ENCODE measurements at places on chromosomes 3 and 15.

DNA sequence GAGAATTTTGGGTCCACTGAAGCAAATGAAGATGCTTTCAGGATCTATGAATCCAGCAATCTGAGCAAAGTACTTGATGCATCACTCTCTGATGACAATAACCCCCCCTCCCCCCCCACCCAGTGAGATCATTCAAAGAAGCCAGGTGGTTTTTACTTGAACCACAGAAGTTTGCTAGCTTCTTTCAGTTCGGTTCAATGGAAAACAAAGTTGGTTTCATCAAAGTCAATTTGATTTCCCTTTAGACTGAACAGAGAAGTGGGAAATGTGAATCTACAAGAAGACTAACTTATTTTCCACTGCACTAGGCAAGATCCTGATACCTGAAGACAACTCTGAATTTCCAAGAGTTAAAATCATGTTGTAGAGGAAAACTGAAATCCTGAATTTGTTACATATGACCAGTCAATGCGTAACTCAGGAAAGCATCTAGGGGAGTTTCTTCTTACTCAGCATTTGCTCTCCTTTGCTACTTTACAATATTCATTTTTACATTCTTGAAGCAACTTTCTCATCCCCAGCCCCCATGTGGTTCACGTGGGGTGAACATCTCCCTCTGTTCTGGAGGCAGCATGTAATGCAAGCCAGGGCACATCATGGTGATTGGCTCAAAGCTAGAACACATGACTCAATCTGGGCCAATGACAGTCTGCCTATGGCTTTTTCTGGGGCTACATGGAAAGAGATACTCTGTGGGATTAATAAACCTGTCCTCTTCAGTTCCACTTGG is 572.6 kb downstream of the FOXP1 start:
- DNase-seq = no peak

GRCh38 chr3:49601358-49602048 is 47.2 kb downstream of the BSN start:
- no peak for DNase-seq

GRCh38 chr3:171948674-171949073 is 90.7 kb upstream of the FNDC3B start:
- DNase-seq = no peak

DNA sequence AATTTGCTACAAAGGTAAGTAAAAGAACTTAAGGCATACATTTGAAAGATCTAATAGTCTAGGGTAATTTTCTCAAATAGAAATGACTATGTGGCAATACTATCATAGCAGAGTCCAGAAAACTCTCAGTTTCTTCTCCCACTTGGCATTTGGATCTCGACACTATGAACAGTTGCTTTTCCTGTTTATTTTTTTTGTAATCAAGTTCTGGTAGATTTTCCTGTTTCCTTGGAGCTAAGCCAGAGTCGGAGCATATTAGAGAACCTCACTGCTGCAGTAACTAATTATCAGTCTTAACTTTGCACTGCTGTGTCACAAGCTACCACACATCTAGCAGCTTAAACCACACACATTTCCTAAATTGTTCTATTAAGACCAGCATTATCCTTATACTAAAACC is 44.9 kb upstream of the ZNF385D start:
- DNase-seq = no peak

GRCh38 chr3:47057212-47057671 is 77.8 kb downstream of the NBEAL2 start:
- no peak for DNase-seq

- no peak for DNase-seq
Observed at GRCh38 chr15:49988766-49989165, 130.3 kb downstream of the ATP8B4 start.

GRCh38 chr3:47536221-47536891 is 22.8 kb upstream of the ELP6 start:
- DNase-seq = no peak

GRCh38 chr3:173823911-173824460 is 426.4 kb downstream of the NLGN1 start:
- DNase-seq = no peak

DNA sequence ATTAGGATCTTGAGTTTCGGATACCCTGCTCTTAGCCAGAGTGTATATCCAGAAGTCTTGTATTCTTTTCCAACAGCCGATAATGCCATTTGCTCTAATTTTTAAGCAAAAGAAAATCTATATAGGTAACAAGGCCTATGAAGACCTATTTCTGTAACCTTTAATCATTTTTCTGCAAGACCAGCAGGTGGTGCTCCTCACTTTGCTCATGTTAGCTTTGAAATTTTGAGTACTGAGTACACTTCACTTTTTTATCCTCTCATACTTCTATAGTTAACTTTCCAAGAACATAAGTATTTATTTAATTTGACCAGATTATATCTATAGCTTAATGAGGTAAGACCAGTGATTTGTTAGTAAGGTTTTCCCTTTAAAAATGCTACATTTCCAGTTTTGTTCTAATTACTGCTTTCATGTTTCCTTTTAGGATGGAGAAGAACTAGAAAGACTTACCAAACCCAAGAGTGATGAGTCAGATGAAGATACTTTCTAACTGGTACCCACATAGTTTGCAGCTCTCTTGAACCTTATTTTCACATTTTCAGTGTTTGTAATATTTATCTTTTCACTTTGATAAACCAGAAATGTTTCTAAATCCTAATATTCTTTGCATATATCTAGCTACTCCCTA is 20.5 kb downstream of the SLC35A5 start:
- peak; percentile 13 for DNase-seq

GRCh38 chr15:26972636-26973035 is 1.7 kb downstream of the GABRG3 start:
- no peak for DNase-seq

GRCh38 chr15:39180483-39180933 is 400.4 kb upstream of the THBS1 start:
- DNase-seq = no peak

DNA sequence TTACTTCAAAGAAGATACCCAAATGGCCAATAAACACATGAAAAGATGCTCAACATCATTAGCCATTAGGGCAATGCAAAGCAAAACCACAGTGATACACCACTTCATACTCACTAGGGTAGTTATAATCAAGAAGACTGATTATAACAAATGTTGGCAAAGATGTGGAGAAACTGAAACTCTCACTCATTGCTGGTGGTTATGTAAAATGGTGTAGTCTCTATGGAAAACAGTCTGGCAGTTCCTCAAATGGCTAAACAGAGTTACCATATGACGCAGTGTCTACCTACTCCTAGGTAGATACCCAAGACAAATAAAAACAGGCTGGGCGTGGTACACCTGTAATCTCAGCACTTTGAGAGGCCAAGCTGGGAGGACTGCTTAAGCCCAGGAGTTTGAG is 3.5 kb upstream of the ZFAND6 start:
- DNase-seq = no peak

- DNase-seq = no peak
Observed at GRCh38 chr15:44569316-44569715, 32.4 kb downstream of the EIF3J start.

- DNase-seq = no peak
Observed at GRCh38 chr3:108357042-108357441, 60.7 kb downstream of the HHLA2 start.

GRCh38 chr3:63413523-63413922 is 135.4 kb downstream of the SYNPR start:
- DNase-seq = no peak

- DNase-seq = no peak
Observed at GRCh38 chr3:38468765-38469164, 15.1 kb downstream of the ACVR2B start.

GRCh38 chr3:177250151-177250550 is 52.9 kb upstream of the TBL1XR1 start:
- DNase-seq = no peak

DNA sequence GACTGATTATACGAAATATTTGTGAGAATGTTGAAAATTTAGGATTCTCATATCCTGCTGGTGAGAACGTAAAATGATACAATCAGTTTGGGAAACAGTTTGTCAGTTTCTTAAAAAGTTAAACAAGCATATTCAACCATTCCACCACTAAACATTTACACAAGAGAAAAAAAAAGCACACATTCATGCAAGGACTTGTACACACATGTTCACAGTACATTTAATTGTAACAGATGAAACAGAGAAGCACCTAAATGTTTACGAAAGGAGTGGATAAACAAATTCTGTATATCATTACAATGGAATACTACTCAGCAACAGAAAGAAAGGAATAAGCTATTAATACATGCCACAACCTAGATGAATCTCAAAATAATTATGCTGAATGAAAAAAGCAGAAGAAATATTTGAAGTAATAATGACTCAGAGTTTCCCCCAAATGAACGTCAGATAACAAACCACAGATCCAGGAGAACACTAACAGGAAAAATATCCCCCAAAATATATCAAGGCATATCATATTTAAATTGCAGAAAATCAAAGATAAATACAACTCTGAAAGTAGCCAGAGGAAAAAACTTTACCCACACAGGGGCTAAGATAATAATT is 14.3 kb downstream of the ANKRD28 start:
- no peak for DNase-seq

- DNase-seq = peak; percentile 91
Observed at GRCh38 chr15:74382004-74382816, 14.8 kb upstream of the CYP11A1 start.

GRCh38 chr3:25056803-25057351 is 371.2 kb upstream of the RARB start:
- DNase-seq = no peak

DNA sequence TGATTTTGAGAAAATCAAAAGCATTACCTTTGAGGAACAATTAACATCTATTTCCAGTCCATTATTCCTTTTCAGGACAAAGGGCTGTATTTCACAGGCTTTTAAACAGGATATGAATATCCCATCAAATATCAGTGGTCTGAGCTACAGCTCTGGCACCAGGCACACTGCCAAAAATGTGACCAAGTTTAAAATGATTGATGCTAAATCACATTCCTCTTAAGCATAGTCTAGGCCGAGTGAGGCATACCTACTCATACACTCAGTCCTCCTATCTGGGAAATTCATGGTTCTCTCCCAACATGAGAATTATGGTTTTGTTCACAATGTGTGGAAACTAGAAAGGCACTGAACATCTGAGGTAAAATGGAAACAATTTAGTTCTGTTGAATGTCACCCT is 683.5 kb downstream of the TUSC7 start:
- DNase-seq = no peak

DNA sequence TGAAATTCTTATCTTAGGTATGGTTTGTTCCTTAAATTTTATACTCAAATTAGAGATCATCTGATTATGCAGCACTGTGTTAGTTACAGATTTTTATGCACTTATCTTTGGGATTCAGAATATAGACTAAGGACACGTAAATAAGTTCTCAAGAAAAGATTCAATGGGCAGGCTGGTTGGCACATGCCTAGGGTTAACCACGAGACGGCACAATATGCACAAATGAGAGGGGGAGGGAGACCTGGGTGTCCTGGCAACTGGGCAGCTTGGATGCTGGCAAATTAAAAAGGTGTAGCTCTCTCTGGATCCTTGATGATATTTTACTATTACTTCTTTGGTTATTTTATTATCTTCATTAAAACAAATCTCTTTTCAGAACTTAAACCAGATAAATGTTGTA is 672 bp downstream of the AADAC start:
- no peak for DNase-seq

GRCh38 chr3:125125821-125126245 is 70.0 kb upstream of the HEG1 start:
- peak; percentile 83 for DNase-seq

- no peak for DNase-seq
Observed at GRCh38 chr3:52204337-52205073, 6.5 kb downstream of the ALAS1 start.

- no peak for DNase-seq
Observed at GRCh38 chr3:36060950-36061349, 319.4 kb upstream of the STAC start.

- no peak for DNase-seq
Observed at GRCh38 chr3:29538610-29538958, 257.7 kb downstream of the RBMS3 start.

GRCh38 chr15:71784719-71785118 is 25.6 kb upstream of the NR2E3 start:
- DNase-seq = no peak

- no peak for DNase-seq
Observed at GRCh38 chr15:39269821-39270220, 311.1 kb upstream of the THBS1 start.

DNA sequence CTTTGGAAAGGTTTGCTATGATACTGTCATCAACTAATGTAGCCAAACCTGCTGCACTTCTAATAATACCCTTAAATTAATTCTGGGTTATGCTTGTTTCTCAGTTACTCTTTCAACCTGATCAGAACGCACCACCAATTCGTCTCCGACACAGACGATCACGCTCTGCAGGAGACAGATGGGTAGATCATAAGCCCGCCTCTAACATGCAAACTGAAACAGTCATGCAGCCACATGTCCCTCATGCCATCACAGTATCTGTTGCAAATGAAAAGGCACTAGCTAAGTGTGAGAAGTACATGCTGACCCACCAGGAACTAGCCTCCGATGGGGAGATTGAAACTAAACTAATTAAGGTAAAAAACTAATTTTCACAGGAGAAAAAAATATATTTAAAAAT is 7.9 kb upstream of the RPLP1 start:
- no peak for DNase-seq

DNA sequence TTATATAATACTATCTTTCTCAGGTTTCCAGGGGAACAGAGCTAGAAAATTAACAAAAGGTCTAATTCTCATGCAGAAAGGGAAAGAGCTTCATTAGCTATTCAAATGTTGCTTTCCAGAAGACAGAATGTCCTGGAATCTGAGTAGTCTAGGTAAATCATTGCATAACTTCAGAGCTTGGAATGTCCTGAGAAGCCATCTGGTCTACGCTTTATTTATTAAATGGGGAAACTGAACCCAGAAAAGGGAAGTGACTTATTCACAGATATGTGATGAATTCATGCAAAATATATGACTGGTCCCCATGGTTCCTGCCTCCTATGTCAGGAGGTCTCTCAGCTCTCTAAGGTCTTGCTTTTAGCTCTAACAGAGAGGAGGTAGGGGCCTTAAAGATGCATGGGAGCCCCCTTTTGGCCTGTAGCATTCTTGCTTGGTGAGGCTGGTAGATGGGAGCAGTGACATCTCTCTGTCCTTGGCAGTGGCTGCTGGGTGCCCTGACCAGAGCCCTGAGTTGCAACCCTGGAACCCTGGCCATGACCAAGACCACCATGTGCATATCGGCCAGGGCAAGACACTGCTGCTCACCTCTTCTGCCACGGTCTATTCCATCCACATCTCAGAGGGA is 99.2 kb downstream of the CEMIP start:
- no peak for DNase-seq

DNA sequence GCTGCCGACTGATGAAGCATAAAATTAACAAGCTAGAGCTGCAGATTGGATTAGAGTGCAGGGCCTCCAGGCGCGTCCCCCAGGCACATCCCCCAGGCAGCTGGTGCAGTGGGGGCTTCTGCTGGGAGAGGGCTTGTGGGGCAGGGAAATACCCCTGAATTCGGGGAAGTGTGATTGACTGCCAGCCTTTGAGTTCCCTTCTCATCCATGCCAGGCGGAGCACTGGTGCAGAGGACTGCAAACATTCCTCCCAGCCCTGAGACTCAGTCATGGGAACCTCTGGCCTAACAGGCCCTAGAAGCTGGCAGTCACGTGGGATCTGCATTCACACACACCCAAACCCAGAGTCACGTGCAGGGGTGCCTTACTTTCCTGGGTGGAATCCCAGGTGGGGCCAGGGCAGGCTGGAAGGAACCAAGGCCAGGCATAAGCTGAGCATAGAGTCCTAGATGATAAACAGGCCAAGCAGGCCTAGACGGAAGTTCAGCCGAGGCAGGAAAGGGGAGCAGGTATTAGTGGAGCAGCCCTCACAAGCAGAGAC is 46.2 kb upstream of the SEC22A start:
- DNase-seq = no peak

All from HTR-8/SVneo (cell line).